ENCODE measurements at places on chromosomes 16 and 17. TPM values are rescaled to one million over a fixed set of nuclear protein-coding genes. Genes with fewer than 3 reads are reported as not detected.

The KRT31 gene
- not detected for total RNA-seq

The EPOP gene
- 2.1 TPM for total RNA-seq

The PYY gene
- 0.13 TPM for total RNA-seq

The CACNG5 gene
- total RNA-seq, result not detected

The MLKL gene
- total RNA-seq, result 3.0 TPM

The SULT1A4 gene
- total RNA-seq, result 2.4 TPM

The HAP1 gene
- 0.40 TPM for total RNA-seq

The TLCD3A gene
- total RNA-seq, result 14.9 TPM

The KRTAP2-1 gene
- not detected for total RNA-seq

The GUCY2D gene
- total RNA-seq, result under 0.01 TPM

The TEX14 gene
- total RNA-seq, result under 0.01 TPM

The KRTAP3-3 gene
- total RNA-seq, result not detected

The KRT32 gene
- total RNA-seq, result not detected

The KRT33B gene
- not detected for total RNA-seq

The CD300LF gene
- not detected for total RNA-seq

The TBX4 gene
- total RNA-seq, result 2.7 TPM

The PTX4 gene
- total RNA-seq, result not detected

The PERCC1 gene
- total RNA-seq, result not detected

The KRTAP4-1 gene
- not detected for total RNA-seq

The CNTNAP4 gene
- total RNA-seq, result not detected

The CBX1 gene
- 64.8 TPM for total RNA-seq

The AKAP1 gene
- total RNA-seq, result 7.9 TPM

The CRYM gene
- total RNA-seq, result not detected

The GNGT2 gene
- total RNA-seq, result not detected

The ZSCAN10 gene
- not detected for total RNA-seq

The PRSS21 gene
- total RNA-seq, result 2.2 TPM

The NXN gene
- total RNA-seq, result 61.2 TPM

The MVD gene
- 40.2 TPM for total RNA-seq

The SEPTIN1 gene
- total RNA-seq, result 0.32 TPM

The B3GNT9 gene
- 31.9 TPM for total RNA-seq

The PSMD7 gene
- total RNA-seq, result 102 TPM

The KRTAP9-4 gene
- total RNA-seq, result not detected

The LITAFD gene
- not detected for total RNA-seq

The KRT28 gene
- not detected for total RNA-seq

The SBK1 gene
- under 0.01 TPM for total RNA-seq

The CPHXL2 gene
- not detected for total RNA-seq

The PTRH2 gene
- total RNA-seq, result 16.8 TPM

The CNTNAP1 gene
- total RNA-seq, result 37.0 TPM

The KCNJ2 gene
- 1.7 TPM for total RNA-seq

The CDRT15L2 gene
- total RNA-seq, result not detected

The SDR42E2 gene
- not detected for total RNA-seq

The USP7 gene
- total RNA-seq, result 47.4 TPM

The CCDC78 gene
- not detected for total RNA-seq

The GLG1 gene
- total RNA-seq, result 130 TPM

The CENPX gene
- 29.1 TPM for total RNA-seq

The CRHR1 gene
- under 0.01 TPM for total RNA-seq

The BLMH gene
- 37.2 TPM for total RNA-seq

The SLC6A2 gene
- total RNA-seq, result not detected

The NPIPA8 gene
- 3.7 TPM for total RNA-seq

The SCARF1 gene
- 3.4 TPM for total RNA-seq

The PDPR gene
- 14.2 TPM for total RNA-seq

The GCGR gene
- not detected for total RNA-seq

The MAP2K6 gene
- 2.2 TPM for total RNA-seq

The FAM20A gene
- total RNA-seq, result 0.91 TPM

The C16orf92 gene
- total RNA-seq, result not detected

The ATP2A3 gene
- 5.0 TPM for total RNA-seq

The WFIKKN1 gene
- 2.6 TPM for total RNA-seq

The FBXO39 gene
- total RNA-seq, result 0.52 TPM

The OGFOD1 gene
- total RNA-seq, result 29.1 TPM

The RAB40C gene
- total RNA-seq, result 14.5 TPM

Measured in epithelial cell of alveolus of lung (primary cell).